CD4-positive, alpha-beta T cell (primary cell): ENCODE measurements at places on chromosomes 13 and 19. TPM values are rescaled to one million over a fixed set of nuclear protein-coding genes. Genes with fewer than 3 reads are reported as not detected.

Gene HPN
- total RNA-seq: not detected

- peak overlapping the region; percentile 67 for H3K27ac ChIP-seq
- H3K27me3 ChIP-seq: no peaks in the 10 kb centered on the region
- no peak for DNase-seq
- peaks cover 43% of the 10 kb centered on the region for H3K4me1 ChIP-seq
- H3K36me3 ChIP-seq: peaks cover 10% of the 10 kb centered on the region
- peak overlapping the region; percentile 65 for H3K4me3 ChIP-seq
These were observed 20.6 kb downstream of the HCN2 start for GRCh38 chr19:610071-610800.

DNA sequence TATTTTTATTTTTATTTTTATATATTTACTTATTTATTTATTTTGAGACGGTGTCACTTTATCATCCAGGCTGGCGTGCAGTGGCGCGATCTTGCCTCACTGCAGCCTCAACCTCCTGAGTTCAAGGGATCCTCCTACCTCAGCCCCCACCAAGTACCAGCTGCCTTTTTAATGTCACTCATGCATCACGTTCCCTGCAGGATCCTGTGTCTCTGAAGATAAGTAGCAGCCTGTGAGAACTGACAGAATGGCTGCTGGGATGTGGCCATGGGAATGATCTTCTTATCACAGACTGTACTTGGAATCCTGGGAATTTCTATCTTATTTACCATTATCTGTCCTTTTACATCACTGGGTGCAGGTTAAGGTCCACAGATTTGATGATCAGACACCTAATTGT is 9.2 kb upstream of the ZNF761 start:
- no peaks in the 10 kb centered on the region for H3K27me3 ChIP-seq
- peaks cover 3% of the 10 kb centered on the region for H3K4me1 ChIP-seq
- no peak for DNase-seq
- no peak overlapping the region for H3K27ac ChIP-seq
- H3K4me3 ChIP-seq: no peak overlapping the region

GRCh38 chr13:99693852-99694611 is 192.8 kb downstream of the TM9SF2 start:
- no peak for DNase-seq
- H3K4me1 ChIP-seq: no peaks in the 10 kb centered on the region
- no peaks in the 10 kb centered on the region for H3K27me3 ChIP-seq
- no peak overlapping the region for H3K27ac ChIP-seq
- H3K36me3 ChIP-seq: no peaks in the 10 kb centered on the region

- no peaks in the 10 kb centered on the region for H3K4me1 ChIP-seq
- H3K27me3 ChIP-seq: no peaks in the 10 kb centered on the region
- no peaks in the 10 kb centered on the region for H3K36me3 ChIP-seq
- H3K4me3 ChIP-seq: no peak overlapping the region
These were observed 63.9 kb downstream of the LATS2 start for GRCh38 chr13:20997301-20998161.
